ENCODE measurements at places on chromosomes 13 and 19.

- no peak for DNase-seq
These were observed 965 bp upstream of the EIF3G start for GRCh38 chr19:10120538-10121189.

DNA sequence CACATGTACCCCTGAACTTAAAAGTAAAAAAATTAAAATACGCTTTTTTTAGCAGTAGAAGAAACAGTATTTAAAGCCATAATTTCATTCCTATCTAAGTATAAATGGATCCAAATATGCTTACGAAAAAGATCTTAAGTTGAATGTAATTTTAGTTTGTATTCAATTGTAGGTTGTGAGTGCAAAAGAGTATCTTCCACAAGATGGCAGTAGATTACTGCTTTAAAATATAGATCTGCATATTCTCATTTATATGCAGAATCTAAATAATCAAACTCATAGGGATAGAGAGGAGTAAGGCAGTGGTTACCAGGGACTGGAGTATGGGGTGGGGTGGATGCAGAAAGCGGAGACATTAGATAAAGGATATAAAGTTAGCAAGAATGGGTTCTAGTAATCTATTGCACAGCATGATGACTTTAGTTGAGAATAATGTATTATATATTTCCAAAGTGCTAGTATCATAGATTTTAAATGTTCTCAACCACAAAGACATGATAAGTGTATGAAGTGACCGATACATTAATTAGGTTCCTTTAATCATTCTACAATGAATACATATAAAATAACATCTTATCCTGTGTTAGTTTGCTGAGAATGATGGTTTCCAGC lies 14.2 kb downstream of the OR7A17 start:
- DNase-seq, result no peak

DNA sequence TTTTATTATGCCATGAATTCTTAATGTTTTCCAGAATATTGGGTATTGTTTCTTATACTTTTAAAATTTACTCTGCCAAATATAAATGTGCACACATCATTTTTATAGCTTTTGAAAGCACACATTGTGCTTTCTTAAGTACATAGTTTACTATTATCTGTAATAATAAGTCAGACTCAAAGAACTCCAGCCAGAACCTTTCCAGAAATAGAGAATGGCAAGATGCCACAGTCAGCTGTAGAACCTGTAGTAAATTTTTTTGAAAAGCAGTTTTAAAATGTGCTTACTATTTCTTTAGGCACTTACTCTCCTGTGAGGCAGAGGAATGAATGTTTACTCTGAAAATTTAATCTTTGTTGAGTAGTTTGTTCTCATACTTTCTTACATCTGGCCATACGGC lies 1287.1 kb downstream of the PCDH9 start:
- DNase-seq, result no peak

DNA sequence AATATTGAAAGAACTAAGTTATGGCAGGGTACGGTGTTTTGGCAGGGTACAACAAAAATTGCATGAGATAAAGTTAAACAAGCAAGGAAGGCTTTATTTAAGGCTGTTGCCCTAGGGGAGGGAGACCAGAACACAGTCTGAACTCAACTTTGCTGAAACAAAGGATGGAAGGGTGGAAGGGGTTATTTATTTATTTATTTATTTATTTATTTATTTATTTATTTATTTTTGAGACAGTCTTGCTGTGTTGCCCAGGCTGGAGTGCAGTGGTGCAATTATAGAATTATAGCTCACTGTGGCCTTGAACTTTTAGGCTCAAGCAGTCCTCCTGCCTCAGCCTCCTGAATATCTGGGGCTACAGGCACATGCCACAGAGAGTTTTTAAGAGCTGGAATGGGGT lies 75.9 kb downstream of the HS6ST3 start:
- no peak for DNase-seq

GRCh38 chr13:23644527-23645138 lies 74.4 kb downstream of the TNFRSF19 start:
- DNase-seq, result no peak

GRCh38 chr19:57656346-57656745 lies 12.4 kb upstream of the ZSCAN4 start:
- DNase-seq, result no peak

- DNase-seq, result no peak
These were observed 25.5 kb downstream of the SACS start for GRCh38 chr13:23408026-23408425.

- no peak for DNase-seq
These were observed 44.1 kb downstream of the TM9SF2 start for GRCh38 chr13:99545361-99545760.

DNA sequence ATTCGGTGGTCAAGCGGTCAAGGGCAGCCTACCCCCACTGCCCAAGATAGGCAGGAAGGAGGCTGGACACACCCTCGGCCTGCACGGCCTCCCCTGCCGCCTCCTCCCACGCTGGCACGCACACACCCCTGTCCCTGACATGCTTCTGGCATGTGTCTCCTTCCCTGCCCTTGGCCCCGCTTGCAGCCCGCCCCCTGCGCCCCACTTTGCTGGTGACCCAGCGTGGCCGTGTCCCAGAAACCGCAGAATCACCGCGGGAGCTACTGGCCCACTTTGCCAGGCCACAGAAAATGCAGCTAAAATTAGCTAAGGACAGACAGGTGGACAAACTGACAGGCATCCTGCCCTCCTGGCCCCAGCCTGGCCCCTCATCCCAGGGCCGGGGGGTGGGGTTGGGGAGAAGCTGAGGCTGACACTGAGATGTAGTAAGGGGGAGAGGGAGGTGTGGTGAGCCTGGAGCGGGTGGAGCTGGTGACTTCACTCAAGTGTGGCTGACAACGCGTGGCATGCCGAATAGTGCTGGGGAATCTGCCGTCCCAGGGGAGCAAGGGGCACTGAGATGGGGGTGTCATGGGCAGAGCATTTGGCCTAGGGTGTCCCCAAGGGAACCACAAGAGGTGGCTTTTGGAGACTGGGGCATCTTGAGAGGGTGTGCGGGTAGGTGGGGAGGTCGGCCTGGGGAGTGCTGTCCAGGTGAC lies 2.4 kb downstream of the SHANK1 start:
- no peak for DNase-seq

Measured in stimulated activated CD4-positive, alpha-beta T cell treated with anti-CD3 and anti-CD28 coated beads, TNF-alpha, amount 100 ng/mL, for 48 hours (primary cell).